ENCODE measurements at places on chromosomes 16 and 17.

GRCh38 chr17:7992516-7992915, 9.9 kb upstream of the GUCY2D start:
- DNase-seq: no peak

DNA sequence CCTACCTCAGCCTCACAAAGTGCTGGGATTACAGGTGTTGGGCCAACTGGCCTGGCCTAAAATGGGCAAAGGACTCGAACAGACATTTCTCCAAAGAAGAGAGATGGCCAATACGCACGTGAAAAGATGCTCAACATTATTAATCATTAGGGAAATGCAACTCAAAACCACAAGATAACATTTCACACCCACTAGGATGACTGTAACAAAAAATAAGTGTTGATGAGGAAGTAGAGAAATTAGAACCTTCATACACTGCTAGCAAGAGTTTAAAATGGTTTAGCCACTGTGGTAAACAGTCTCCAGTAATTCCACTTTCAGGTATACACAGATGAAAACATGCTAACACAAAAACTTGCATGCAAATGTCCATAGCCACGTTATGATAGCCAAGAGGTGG, 5.7 kb downstream of the TMED6 start:
- no peak for DNase-seq

- no peak for DNase-seq
These were observed 94.2 kb upstream of the CREBBP start for GRCh38 chr16:3974751-3975150.

GRCh38 chr16:22220714-22221113, 14.6 kb downstream of the EEF2K start:
- DNase-seq: no peak

GRCh38 chr16:1870365-1871082, 1.4 kb downstream of the MEIOB start:
- no peak for DNase-seq

- DNase-seq: no peak
These were observed 5.9 kb downstream of the CA5A start for GRCh38 chr16:87930456-87930855.
